ENCODE measurements at places on chromosomes 4 and X. TPM values are rescaled to one million over a fixed set of nuclear protein-coding genes. Genes with fewer than 3 reads are reported as not detected.

ARMCX2 gene
- total RNA-seq, result 55.2 TPM

STARD8 gene
- total RNA-seq, result 6.1 TPM

CXCL11 gene
- 0.66 TPM for total RNA-seq

DUX4 gene
- not detected for total RNA-seq

NXF2 gene
- total RNA-seq, result not detected

CT45A5 gene
- total RNA-seq, result not detected

TCEAL7 gene
- 0.72 TPM for total RNA-seq

KIAA1210 gene
- total RNA-seq, result not detected

SSX1 gene
- not detected for total RNA-seq
